ENCODE measurements at places on chromosomes 6 and 20.

DNA sequence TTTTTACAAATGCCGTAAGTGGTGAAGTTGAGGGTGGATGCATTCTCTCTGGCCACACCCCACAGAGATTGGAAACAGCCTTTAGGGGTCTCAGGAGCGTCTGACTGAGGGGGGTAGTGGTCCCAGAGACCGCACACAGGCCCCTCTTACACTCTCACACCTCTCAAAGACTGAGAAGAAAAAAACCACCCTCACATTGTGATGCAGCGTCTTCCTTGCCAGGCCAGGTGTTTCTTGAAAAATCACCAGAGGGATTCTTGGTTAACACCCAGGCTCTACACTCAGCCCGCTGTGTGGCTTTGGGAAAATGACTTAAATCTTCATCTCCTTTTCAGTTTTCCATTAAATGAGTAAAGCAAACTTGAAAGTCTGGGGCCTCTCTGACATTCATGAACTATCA, 115.8 kb upstream of the SPTLC3 start:
- no peak for DNase-seq

DNA sequence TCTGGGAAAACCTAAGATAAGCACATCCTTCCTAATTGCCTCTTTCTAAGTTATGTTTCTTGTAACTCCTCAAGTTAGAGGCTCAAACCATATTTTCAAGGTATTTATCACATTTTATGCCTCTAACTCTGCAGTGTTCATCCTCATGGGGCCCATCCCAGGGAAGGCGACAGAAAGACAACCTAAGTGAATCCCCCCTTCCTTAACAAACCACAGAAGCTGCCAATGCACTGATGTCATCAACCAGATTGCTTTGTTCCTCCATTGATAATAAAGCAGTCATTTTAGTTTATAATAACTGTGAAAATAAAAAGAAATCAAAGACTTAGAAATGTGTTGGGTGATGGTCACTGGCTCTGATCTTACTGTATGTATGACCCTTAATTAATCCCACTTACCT, 119.5 kb upstream of the TCF21 start:
- no peak for DNase-seq

- DNase-seq = no peak
These were observed 32.2 kb downstream of the OPRM1 start for GRCh38 chr6:154071236-154071635.

GRCh38 chr6:79518842-79519241, 18.4 kb downstream of the LCA5 start:
- DNase-seq = no peak

DNA sequence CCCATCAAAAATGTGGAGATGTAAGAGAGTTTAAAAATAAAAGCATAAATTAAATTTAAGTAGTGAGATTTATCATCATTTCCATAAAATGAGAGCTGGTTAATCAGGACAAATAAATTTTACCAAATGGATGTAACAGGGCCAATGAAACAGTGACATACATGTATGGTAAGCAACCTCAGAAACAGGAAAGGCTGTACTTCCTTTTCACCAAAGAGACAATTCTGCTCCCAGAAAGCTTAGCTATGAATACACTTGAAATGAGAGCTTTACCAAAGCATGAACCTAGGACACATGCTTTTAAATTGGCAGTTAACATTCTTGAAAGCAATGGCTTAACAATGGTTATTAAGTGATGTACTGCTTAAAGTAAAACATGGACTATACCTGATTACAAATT, 12.1 kb upstream of the UBE2J1 start:
- DNase-seq = no peak

- DNase-seq = no peak
These were observed 625.1 kb upstream of the IMPG1 start for GRCh38 chr6:76697585-76697984.

DNA sequence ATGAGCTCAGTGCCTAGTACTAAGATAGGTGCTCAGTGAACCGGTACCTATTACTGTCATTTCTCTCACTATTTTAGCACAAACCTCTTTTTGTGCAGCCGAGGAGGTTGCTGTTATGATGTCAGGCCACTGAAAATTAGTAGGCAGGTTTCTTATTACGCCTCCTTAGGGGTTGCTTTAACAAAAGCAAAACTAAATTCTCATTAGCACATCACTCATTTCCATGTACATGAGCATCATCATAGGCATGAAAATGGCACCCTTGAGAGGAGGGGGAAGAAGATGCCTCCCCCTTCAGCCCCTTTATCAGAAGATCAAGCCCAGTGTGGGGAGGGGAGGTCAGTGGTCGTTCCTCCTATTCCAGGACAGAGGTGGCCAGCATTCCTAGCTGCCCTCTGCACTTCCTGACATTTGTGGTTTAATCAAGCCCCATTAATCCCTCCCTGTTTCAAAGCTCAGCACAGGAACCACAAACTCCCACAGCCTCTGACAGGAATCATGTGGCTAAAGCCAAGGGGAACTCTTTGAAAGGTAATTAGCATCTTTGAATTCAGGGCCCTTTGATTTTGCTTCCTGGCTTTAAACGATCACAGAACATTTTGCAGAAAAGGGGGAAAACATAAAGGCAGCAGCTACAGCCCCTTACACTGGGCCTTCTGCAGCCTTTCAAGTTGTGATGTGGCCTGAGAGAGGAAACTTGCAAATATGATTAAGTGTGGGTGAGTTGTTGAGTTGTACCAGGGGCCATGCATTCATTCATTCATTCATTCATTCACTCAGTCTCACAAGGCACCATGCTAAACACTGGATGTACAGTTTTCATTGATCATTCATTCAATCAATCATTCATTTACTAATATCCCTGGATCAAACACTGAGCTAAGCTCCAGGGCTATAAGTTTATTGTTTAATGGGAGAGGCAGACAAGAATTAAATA, 31.9 kb upstream of the PSMF1 start:
- DNase-seq = no peak

DNA sequence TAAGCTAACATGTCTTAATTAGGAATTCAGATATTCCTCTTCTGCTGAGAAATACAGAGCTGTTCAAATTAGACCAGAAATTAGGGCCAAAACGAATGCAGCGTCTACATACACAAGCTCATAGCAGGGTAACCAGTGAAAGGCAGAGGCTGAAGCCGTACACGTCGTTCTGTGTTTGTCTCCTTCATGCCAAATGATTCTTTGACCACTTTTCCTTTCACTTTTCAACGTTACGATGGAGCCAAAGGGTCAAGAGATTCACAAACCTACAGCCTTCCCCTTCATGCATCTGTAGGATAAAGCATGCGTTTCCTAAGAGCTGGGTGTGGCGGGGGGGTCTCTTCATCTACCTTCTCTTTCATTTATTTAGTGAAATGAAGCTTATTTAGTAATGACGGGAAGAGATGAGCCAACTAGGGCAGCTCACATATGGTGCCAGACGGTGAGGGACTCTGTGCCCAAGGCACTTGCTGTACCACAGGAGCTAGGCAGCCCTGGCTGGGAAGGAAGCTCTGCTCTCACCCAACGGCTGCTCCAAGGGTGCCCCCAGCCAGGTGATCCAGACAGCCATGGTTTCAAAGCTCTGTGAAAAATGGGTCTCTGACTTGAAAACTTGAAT, 178.0 kb downstream of the ATXN1 start:
- no peak for DNase-seq

DNA sequence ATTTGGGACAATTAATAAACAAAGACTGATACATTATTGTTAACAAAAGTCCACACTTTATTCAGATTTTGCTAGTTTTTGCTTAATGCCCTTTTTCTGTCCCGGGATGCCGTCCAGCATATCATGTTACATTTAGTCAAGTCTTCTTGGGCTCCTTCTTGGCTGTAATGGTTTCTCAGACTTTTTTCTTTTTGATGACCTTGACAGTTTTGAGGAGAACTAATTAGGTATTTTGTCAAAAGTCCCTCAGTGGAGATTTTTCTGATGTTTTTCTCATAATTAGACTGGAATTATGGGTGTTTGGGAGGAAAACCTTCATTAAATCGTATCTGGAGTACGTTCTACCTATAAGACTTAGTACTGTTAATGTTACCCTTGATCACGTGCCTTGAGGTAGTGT, 177.2 kb downstream of the MCHR2 start:
- no peak for DNase-seq

DNA sequence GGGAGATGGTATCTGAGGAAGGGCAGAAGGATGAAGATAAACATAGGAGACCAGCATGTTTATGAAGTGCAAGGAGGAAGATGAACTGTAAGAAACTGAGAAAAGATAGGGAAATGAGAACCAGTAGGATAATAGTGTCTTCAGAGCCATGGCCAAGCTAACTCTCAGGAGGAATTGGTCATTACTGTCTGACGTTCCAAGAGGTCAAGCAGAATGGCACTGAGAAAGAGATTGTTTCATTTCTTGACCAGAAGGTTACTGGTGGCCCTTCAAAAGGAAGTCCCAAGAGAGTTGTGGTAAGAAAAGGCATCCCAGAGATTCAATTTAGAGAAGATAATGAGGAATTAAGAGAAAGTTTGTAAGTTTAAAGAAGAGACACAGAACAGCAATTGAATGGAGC, 47.5 kb downstream of the EYA4 start:
- DNase-seq = no peak

GRCh38 chr6:73176057-73176456, 49.2 kb downstream of the KHDC1L start:
- no peak for DNase-seq

GRCh38 chr6:9627916-9628315, 787.0 kb downstream of the TFAP2A start:
- no peak for DNase-seq
